ENCODE measurements at places on chromosomes 4 and X.
A peak's percentile ranks its signal among the peaks of the same experiment; 100 is the strongest.

DNA sequence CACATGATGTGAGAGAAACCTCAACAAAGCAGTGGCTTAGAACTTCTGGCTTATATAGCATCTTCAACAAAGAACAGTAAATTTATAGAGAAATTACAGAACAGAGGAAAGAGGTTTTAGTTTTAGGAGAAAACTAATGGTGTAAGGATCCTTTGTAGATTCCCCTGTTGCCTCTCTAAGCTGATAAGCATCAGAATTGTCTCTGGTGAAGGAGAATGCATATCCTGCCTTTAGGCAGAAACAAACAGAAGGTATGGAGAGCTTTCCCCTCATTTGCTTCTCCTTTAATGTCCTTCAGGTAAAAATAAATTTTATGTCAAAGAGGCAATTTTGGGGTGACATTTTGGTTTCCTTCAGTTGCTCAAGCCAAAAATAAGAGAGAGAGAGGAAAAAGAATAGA is 625.9 kb downstream of the CCSER1 start:
- DNase-seq = no peak

- no peak for DNase-seq
Observed at GRCh38 chrX:1244164-1245076, 24.2 kb upstream of the CSF2RA start.

GRCh38 chrX:71178908-71179307 is 34.3 kb downstream of the NLGN3 start:
- peak; percentile 23 for DNase-seq

GRCh38 chr4:111208970-111209369 is 586.1 kb upstream of the PITX2 start:
- no peak for DNase-seq

GRCh38 chrX:31110657-31111056 is 38.8 kb upstream of the FTHL17 start:
- no peak for DNase-seq

GRCh38 chr4:188198982-188199792 is 59.9 kb downstream of the TRIML1 start:
- DNase-seq = no peak

DNA sequence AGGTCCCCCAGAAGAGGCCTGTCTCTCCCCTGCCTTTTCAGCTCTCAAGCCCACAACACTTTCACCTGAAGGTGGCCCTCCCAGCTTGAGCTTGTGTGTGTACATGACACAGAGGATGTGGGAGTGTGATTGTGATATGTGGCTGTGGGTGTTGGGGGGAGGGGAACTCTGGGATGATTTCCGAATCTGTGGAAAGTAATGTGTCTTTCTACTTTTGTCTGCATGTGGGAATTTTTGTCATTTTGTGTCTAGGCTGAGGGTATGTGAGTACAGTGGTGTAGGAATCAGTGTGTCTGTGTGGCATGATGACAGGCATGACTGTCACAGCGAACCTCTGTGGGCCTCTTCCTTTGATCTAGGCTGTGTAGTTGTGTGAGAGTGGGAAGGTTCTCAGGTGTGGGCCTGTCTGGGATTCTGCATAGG is 6.4 kb downstream of the SYP start:
- no peak for DNase-seq

- DNase-seq = no peak
Observed at GRCh38 chr4:11367371-11367770, 61.3 kb downstream of the HS3ST1 start.

DNA sequence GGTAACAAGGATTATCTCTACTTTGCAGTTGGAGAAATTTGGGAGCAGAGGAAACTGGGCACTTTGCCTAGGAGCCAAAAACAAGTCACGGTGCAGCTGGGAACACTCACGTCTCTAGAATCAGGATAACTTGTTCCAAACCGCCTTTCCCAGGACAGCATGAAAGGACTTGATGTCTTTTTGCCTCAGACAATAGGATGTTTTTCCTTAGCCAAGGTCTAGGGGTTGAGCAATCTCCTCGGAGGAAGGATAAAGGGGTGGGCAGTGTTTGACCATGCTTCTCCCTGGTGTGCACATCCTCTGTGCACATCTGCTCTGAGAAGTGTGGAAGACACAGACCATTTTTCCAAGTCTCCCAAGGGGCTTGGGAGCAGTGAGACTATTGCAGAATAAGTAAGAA is 1.7 kb upstream of the SPARCL1 start:
- DNase-seq = no peak

DNA sequence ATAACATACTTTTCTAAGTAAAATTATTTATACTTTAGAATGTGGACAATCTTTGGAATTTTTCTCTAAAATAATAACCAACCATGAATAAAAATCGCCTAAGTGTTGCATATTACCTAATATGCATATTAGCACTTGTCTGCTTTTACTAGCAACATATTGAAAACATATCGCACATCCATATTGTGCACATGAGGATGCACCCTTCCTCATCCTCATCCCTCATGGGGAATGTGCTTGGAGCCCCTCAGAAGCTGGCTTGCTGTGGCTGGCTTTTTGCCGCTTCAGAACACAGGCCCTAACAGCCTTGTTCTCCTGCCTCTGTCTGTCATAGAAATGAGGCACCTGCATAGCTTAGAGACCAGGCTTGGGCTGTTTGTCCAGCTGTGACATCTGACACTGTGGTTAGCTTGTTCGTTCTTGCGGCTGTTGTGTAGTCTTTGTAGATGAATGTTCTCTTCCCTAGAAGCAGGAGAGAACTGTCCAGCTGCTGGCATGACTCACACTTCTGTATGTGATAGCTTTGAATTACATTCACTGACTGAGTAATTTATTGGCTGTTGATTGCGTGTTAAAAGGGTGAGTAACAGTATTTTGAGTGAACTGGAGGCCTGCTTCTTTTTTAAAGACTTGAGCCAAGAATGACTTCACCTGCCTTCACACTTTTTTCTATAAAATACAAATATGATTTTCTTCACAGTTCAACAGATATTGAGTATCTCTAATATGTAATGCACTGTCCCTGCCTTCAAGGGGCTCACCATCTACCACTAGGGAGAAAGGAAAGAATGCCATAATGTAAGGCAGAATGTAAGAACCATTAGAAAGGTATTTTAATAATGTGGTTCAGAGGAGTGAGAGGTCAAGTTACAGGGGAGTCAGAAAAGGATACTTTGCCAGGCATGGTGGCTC is 81.9 kb downstream of the HMGB2 start:
- DNase-seq = no peak

DNA sequence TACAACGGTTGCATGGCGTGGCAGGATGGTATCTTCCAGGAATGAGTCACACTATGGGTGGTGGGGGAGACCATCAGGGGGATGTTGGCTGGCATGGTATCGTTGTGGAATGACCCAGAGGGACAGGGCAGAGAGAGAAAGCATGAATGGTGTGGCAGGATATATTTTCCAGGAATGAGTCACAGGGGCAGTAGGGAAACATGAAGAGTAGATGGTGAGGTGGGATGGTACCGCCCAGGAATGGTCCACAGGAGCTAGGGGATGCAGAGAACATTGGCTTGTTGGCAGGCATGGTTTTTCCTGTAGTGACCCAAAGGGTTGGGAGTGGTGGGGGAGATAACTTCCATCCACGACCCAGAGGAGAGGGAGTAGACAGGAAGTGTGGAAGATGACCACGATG is 62.4 kb downstream of the MAOA start:
- no peak for DNase-seq

- DNase-seq = no peak
Observed at GRCh38 chr4:19038231-19038630, 1016.7 kb upstream of the LCORL start.

DNA sequence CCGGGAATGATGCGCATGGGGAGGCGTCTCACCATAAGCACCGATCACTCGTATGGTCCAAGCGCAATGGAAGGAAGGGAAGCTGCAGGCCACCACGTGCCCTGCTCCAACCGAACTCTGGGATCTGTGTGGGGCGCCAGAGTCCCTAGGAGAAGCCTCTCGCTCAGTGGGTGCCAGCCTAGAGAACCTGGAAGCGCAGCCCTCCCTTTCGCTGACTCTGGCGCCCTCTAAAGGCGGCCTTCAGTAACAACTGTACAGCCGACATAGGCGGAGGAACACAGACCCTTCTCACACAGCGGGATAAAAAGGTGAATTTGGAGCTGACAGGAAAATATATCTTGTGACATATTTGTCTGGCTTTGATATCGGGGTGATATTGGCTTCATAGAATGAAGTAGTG is 76.0 kb downstream of the INTS6L start:
- peak; percentile 10 for DNase-seq
